Right lung (tissue), 10 donors: ENCODE measurements at places on chromosomes 3 and 15. TPM values are rescaled to one million over a fixed set of nuclear protein-coding genes. Genes with fewer than 3 reads are reported as not detected.
A peak's percentile ranks its signal among the peaks of the same experiment; 100 is the strongest.

GALNT15 gene
- 0.97 TPM for polyA plus RNA-seq

CDCP1 gene
- 0.31 TPM for polyA plus RNA-seq

CTXN2 gene
- polyA plus RNA-seq: not detected

SNTN gene
- polyA plus RNA-seq: 15.2 TPM

MGA gene
- 23.9 TPM for polyA plus RNA-seq

MPI gene
- 58.2 TPM for polyA plus RNA-seq

FBXO40 gene
- 0.04 TPM for polyA plus RNA-seq

GOLGA6A gene
- 0.15 TPM for polyA plus RNA-seq

STRA6 gene
- 6.2 TPM for polyA plus RNA-seq

DNA sequence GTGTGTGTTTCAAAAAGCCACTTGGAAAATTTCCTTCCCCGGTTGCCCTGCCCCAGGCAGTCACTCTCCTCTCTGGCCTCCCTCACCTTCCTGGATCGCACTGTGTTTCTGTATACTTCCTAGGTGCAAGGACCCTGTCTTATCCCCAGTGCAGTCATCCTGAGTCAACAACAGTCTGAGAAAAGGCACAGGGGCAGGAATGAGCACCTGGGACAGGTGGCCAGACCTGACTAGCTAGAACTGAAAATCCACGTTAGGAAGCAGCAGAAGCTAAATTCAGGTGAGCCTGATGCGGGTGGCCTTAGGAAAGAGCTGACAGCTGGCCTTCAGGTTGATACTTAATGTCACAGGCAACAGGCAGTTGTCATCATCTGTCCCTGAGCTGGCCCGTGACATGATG is 62.9 kb upstream of the VGLL4 start:
- DNase-seq: no peak

DNA sequence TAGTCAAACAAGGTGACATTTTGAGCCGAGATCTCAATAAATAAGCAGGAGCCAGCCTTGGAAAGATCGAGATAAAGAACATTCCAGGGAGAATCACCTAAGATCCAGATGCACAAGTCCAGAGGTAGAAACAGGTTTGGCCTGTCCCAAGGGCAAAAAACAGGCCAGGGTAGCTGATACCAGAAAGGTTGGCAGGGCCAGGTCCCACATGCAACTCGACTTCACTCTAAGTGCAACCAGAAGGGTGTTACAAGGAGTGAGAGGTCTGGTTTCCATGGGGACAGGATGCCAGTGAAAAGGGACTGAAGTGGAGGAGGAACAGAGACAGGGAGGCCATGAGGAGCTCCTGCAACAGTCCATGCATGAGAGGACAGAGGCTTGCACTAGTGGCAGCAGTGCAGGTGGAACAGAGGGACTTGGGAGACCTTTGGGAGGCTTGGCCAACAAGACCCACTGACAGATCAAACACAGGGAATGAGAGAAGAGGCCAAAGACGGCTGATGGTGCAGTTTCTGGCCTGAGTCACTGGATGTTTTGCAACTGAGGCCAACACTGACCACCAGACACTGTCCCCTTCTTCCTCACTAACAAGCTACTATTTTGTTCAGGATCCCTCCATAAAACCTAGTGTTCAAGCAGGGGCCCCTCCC is 5.2 kb downstream of the TPRA1 start:
- DNase-seq: no peak

DNA sequence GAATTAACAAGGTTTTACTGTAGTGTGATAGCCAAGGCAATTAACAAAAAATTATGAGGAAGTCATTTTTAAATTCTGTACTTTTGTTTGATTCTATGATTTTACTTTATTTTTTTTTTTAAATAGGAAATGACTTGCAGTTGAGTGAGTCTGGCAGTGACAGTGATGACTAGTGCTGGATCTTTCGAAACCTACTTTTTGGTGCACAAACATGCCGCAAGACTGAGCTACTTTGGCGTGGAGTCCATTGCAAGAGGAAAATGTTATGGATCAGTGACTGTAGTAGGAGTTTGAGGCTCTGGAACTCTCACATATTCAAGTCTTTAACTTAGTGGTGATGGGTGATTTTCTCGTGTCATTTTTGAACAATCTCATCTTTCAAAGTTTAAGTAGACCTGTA is 11.6 kb downstream of the EAF1 start:
- no peak for DNase-seq

- no peak for DNase-seq
Observed at GRCh38 chr15:81473946-81474345, 99.9 kb upstream of the TMC3 start.

DNA sequence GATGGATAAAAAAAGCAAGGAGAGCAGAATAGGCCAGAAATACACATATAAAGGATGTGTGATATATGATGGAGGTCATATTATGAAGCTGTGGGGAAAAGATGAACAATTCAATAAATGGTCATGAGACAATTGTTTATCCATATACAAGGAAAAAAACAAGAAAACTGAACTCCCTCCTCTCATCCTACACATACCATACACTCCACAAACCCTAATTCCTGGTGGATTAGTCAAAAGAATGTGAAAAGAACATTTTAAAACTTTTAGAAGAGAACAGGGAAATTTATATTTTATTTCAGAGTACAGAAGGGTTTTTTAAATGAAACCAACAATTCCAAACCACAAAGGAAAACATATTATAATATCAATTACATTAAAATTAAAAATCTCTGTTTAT is 34.5 kb upstream of the NR2E3 start:
- no peak for DNase-seq

GRCh38 chr3:172562871-172563865 is 39.9 kb upstream of the TNFSF10 start:
- DNase-seq: peak; percentile 9

DNA sequence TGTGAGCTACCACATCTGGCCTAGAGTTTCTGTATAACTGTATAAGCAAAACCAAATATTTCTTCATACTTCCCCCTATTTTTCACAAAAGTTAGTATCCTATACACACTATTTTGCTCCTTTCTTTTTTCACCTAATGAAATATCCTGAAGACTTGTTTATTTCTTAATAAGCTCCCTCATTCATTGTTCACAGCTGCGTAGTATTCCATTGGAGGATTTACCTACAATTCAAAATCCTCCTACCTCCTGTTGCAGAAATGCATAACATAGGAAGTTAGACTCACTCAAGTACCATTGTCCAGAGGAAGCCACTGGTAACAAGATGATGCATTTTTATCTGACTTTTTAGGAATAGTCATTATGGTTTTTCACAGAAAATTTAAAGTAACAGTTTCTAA is 29.6 kb upstream of the TBC1D21 start:
- no peak for DNase-seq

- DNase-seq: no peak
Observed at GRCh38 chr15:80733460-80733859, 38.4 kb downstream of the ABHD17C start.

DNA sequence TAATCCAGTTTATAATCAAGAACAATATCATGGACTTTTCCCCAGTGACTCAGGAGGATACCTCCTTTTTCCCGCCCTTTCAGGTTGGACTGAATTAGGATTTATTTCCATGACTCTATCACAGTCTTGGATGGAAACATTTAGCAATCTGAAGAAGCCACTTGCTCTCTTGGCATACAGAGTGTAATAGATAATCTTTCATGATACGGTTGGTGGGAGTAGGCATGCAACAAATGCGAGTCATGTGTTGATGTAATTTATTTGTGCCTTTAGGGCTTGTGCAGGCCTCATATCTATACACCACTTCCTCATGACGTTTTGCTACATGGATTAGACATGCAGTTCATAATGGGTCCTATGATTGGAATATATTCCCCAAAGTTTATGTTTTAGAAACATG is 54.2 kb upstream of the MCTP2 start:
- no peak for DNase-seq

- DNase-seq: no peak
Observed at GRCh38 chr3:62145086-62145757, 228.1 kb downstream of the FEZF2 start.

DNA sequence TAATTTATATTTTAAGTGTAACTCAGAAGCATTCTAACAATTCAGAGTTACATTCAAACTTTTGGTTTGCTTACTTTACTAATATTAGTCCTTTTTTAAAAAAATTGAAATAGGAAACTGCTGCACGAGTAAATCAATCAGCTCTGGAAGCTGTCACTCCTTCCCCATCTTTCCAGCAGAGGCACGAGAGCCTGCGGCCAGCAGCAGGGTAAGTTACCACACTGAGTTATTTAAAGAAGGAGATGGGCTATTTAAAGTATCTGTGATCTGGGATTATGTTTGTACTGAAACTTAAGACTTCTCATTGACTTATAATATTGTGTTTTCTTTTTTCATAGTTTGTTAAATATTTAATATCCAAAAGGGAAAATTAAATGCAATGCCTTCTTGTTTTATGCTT is 29.3 kb downstream of the APPL1 start:
- no peak for DNase-seq

DNA sequence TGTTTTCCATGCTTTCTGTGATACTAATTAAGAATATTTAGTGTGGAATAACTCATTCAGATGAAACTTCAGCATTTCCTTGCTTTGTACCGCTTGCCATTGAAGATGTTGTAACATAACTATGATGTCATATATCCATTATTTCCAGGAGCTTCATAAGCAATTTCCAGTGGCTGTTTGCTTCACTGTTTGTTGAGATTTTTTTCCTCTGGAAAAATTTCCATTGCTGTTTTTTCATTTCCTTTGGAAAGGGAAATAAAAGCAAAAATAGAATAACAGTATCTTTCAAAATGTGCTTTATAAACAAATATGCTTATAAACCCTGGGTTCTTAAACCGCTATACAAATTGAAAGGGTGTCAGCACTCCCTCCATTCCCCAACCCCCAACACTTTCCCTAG is 319.6 kb upstream of the SEMA6D start:
- peak; percentile 68 for DNase-seq

DNA sequence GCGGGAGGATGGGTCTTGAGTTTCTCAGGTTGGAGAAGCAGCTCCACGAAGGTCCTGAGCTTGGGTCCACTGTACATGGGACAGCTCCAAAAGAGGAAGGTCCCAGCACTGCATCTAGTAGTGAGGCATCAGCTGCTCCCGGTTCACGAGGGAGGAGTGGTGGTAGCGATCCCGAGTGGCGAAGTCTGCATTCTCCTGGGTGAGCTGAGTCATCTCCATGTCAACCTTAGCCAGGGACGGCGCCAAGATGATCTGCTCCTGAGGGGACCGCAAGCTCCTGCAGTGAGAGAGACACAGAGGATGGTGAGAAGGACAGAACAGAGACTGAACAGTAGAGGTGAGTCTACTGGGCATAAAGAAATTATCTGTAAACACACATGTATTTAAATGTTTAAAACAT is 28.0 kb upstream of the HEG1 start:
- DNase-seq: no peak

GRCh38 chr3:170746175-170746942 is 123.6 kb downstream of the RPL22L1 start:
- no peak for DNase-seq

- no peak for DNase-seq
Observed at GRCh38 chr15:89127054-89127702, 38.9 kb downstream of the ABHD2 start.

GRCh38 chr3:163368168-163368567 is 1710.1 kb downstream of the SI start:
- no peak for DNase-seq

GRCh38 chr15:51171634-51171932 is 76.9 kb upstream of the TNFAIP8L3 start:
- no peak for DNase-seq

GRCh38 chr3:143731320-143731719 is 116.9 kb downstream of the SLC9A9 start:
- no peak for DNase-seq

- no peak for DNase-seq
Observed at GRCh38 chr15:95916568-95916967, 413.9 kb upstream of the NR2F2 start.

- DNase-seq: no peak
Observed at GRCh38 chr3:142941373-142942123, 21.9 kb downstream of the PAQR9 start.

DNA sequence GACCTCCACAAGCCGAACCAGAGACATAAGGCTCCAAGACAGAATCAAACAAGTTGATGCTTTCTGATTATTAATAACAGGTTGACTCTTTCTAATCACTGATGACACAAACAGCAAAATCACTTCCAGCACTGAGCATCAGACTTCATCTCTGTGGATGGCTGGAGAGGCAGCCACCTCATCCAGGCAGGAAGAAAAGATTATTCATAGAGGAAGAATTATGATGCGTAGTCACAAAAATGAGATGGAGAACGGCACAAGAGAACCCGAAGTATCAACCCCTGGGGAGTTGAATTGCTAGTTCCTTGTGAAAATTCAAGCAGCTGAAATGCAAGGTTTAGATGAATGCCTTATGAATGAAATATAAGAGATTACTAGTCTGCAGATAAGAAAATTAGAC is 49.9 kb upstream of the LMCD1 start:
- no peak for DNase-seq

DNA sequence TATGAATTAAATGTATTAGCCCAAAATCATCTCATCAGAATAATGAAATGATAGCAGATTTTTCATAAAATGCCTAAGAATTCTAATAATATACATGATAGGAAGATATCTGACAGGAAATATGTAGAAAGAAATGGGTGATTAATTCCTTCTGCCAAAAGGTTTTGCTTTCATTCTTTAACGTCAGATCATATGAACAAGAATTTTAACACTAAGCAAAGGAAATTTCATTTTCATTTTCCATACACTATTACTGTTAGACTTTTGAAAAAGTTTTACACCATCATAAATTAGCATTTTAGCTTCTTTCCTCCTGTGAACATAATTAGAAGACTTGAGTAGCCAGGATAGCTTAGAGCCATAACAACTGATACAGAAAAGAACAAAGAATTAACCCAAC is 1099.9 kb downstream of the NSUN3 start:
- DNase-seq: no peak

DNA sequence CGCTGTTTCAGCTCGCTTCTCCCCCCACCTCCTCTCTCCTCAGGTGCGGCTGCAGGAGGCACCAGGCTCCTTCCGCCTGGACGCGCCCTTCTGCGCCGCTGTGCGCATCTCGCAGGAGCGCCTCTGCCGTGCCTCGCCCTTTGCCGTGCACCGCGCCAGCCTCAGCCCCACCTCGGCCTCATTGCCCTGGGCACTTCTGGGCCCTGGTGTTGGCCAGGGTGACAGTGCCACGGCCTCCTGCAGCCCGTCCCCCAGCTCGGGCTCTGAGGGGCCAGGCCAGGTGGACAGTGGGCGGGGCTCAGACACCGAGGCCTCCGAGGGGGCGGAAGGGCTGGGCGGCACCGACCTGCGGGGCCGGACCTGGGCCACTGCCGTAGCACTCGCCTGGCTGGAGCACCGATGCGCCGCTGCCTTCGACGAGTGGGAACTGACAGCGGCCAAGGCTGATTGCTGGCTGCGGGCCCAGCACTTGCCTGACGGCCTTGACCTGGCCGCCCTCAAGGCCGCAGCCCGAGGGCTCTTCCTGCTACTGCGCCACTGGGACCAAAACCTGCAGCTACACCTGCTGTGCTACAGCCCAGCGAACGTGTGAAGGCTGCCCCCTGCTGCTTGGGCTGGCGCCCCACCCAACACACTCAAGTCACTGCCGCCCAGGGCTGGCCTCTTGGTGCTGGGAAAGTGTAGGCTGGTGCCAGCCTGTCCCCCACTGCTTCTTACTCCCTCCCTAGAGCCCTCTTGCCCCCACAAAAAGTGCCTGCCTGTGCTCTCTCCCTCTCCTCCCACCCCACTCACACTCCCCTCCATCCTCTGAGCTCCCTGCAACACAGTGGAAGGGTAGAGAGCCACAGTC is 7.1 kb downstream of the ALG3 start:
- no peak for DNase-seq
